ENCODE measurements at places on chromosomes 7 and 10. TPM values are rescaled to one million over a fixed set of nuclear protein-coding genes. Genes with fewer than 3 reads are reported as not detected.

Gene MRPL43
- 53.3 TPM for total RNA-seq

Gene CARD11
- total RNA-seq: 131 TPM

Gene LIPJ
- not detected for total RNA-seq

Gene TNPO3
- total RNA-seq: 67.3 TPM

Gene ZNF736
- 27.8 TPM for total RNA-seq

Gene TMEM236
- 0.18 TPM for total RNA-seq

Gene VSTM4
- not detected for total RNA-seq

Gene CTAGE8
- total RNA-seq: 1.4 TPM

Gene GUSB
- 49.3 TPM for total RNA-seq

Gene CALML5
- not detected for total RNA-seq

Gene DPYSL4
- 65.2 TPM for total RNA-seq

Gene SAMD9
- total RNA-seq: 16.3 TPM

Gene TASOR2
- 44.9 TPM for total RNA-seq

Gene ACSM6
- not detected for total RNA-seq

Gene SUN3
- not detected for total RNA-seq
